ENCODE measurements at places on chromosomes 5 and 9.

DNA sequence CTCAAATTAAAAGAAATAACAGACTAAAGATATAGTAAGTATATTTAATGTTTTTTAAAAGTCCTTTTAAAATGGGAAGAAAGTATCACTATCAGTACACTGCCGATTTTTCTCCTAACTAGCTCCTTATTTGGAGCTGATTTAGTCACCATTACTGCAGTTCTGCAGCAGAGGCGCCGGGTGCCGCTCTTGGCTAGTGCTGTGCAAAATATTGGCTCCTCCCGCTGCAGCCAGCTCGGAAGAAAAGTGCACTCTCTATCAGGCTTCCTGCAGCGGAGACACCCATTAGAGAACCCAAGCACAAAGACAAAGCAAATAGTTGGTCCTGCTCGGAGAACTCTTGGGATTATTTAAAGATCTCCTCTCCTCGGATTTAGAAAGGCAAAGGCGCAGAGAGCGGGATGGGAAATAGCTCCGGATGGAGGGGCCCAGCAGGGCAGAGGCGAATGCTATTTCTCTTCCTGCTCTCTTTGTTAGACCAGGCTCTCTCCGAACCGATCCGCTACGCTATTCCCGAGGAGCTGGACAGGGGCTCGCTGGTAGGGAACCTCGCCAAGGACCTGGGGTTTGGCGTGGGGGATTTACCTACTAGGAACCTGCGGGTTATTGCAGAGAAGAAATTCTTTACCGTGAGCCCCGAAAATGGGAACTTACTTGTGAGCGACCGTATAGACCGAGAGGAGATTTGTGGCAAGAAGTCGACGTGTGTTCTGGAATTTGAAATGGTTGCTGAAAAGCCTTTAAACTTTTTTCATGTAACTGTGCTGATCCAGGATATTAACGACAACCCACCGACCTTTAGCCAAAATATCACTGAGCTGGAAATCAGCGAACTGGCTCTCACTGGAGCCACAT lies at the start of gene PCDHGB3:
PCDHGB3 (plus strand) TSS at position 249 of the 855 bp plus-strand sequence; CDS start at position 402, 153 bp downstream.
- DNase-seq: no peak

DNA sequence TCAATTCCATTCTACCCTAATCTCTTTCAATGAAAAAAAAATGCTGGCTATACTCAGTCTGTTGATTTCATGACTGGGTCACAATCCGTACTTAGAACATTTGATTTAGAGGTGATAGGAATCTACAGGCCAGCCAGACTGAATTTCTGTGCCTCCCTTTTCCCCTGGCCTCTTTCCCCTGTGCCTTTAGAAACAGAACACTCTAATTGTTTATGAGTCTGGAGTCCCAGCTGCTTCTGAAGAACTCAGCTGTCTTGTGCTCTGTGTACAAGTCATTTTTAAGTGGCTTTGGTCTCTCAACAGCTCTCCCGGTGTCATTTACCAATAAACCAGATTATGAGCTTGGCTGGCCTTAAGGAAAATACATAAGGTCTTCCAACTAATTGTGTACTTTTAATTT lies 94.1 kb upstream of the ITGA2 start:
- no peak for DNase-seq

GRCh38 chr5:93100976-93101375 lies 480.0 kb downstream of the NR2F1-AS1 start:
- DNase-seq: no peak

GRCh38 chr5:7395947-7396712 lies at the start of gene ADCY2:
Gene ADCY2 (plus strand): TSS chr5:7396138. CDS start chr5:7396297, 159 bp downstream.
- DNase-seq: no peak

DNA sequence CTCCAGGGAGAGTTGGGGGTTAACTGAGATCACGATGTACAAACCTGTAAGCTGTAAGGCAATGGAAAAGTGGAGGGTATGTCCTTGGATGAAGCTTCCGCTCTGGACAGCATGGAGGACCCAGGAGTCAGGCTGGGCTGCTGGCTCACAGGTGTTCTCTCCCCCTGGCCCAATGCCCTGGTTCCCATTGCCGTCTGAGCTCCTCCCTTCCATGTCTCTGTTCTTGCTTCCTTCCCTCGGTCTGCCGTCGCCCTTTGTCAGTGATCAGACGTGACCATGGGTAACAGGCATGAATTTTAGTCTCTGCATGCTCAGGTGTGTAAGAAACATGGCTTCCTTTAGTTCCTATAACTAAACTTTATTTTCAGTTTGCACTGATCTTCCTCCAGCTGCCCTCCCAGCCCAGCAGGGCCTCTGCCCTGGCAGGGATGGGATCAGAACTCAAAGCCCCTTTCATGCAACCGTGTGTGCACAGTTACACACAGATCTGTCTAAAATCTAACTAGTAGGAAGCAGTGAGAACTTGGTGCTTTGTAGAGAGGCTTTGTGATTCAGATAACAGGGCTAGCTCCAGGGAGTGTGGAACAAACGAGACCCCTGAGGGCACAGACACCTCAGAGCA lies 51.7 kb upstream of the KCNMB1 start:
- DNase-seq: no peak

GRCh38 chr5:170427672-170428236 lies 38.6 kb upstream of the KCNMB1 start:
- no peak for DNase-seq

GRCh38 chr5:154466671-154467070 lies 11.4 kb downstream of the HAND1 start:
- no peak for DNase-seq

GRCh38 chr9:71703172-71703872 lies 65.0 kb downstream of the CEMIP2 start:
- DNase-seq: no peak

- DNase-seq: no peak
Measured at GRCh38 chr5:177368869-177369644, 11.3 kb downstream of the RGS14 start.

DNA sequence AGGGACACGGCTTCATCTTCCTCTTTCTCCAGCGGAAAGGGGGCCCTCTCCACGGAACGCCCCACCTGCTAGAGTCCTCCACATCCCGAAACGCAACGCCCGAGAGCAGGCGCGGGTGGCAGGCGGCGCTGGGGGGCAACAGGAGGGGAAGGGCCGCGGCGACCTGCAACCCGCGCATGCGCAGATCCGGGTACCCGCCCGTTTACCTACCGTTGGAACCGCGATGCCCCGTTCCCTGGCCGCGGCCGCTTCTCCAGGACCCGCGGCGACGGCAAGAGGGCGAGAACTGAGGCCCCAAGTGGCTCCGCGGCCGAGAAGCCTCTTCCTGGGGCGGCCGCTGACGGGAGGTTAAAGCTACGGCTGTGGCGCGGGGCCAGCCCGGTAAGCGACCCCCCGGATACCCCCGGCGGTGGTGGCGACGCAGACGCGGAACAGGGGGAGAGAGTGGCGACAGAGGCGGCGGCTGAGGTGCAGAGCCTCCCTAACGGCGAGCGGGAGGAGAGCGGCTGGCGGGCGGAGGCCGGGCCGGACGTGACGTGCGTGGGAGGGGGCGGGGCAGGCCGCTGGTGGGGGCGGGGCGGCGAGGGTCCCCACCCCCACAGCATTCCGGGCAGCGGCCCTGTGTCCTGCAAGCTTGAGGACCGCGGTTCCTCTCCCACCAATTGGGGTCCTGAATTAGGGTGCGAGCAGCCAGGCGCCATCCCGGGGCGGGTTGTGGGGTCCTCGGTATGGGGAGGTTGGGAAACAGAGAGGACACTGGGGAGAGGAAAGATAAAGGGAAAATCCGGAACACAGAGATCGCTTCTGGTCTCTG lies at the start of gene FAM13B:
FAM13B (minus strand) TSS at position 508 of the 814 bp plus-strand sequence. CDS start 13,968 bp downstream, outside the sequence.
- peak; percentile 85 for DNase-seq

DNA sequence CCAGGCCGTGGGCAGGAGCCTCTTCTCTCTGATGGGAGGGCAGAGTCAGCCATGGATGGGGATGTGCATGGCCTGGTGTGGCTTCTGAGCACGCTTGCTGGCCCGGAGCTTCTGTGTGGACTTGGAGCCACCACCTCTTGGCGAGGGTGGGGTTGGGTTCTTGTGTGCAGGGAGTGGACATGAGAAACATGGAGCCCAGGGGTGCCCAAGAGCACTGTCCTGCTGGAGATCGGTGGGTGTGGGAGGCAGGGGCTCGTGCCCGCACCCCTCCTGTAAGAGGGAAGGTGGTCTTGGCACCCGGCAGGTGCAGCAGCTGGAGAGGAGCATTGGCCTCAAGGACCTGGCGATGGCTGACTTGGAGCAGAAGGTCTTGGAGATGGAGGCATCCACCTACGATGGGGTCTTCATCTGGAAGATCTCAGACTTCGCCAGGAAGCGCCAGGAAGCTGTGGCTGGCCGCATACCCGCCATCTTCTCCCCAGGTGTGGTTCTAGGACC lies 23.8 kb downstream of the FBXW5 start:
- DNase-seq: no peak

GRCh38 chr5:91182763-91183162 lies 200.4 kb downstream of the ARRDC3 start:
- DNase-seq: no peak

- no peak for DNase-seq
Measured at GRCh38 chr5:142441616-142442015, 116.8 kb upstream of the SPRY4 start.

DNA sequence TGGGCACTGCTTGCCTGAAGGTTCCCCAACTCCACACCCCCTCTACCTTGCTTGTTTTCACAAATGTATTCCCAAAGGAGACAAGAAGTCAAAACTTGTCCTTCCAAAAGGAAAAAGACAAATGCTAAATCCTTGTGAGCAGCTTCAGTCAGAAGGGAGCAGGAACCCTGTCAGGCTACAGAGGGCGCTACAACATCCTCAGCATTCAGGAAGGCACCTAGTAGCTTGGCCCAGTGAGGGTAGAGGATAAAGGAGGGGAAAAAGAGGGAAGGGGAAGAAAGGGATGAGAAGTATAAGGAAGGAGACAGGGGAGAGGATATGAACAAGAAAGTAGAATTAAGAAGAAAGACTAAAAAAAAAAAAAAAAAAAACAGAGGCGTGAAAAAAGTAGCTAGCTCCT lies 97.5 kb downstream of the MLLT3 start:
- no peak for DNase-seq

DNA sequence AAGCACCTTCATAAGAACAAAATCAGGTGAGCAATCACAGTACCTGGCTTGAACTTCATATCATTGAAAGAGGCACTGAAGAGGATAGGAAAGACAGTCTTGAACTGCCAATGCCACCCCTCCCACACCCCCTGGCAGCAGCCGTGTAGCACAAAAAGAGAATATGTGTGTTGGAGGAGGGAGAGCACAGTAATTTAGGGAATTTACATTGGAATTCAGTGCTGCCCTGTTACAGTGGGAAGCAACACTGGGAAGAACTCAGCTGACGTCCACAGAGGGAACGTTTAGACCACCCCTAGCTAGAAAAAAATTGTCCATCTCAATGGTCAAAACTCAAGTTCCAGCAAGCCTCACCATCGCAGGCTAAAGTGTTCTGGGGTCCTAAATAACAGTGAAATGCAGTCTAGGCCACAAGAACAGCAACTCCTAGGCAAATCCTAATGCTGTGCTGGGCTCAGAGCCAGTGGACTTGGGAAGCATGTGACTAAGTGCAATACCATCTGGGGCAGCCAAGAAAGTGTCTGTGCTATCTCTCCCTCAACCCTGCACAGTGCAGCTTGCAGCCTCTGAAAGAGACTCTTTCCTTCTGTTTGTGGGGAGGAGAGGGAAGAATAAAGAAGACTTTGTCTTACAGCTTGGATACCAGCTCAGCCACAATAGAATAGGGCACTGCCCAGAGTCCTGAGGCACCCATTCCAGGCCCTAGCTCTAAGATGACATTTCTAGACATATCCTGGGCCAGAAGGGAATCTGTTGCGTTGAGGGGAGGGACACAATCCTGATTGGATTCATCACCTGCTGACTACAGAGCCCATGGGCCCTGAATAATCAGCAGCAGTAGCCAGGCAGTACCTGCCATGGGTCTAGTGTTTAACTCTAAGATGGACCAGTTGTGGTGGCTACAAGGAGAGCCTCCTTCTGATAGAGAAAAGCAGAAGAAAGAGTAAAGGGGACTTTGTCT lies 62.1 kb upstream of the VLDLR start:
- DNase-seq: no peak

DNA sequence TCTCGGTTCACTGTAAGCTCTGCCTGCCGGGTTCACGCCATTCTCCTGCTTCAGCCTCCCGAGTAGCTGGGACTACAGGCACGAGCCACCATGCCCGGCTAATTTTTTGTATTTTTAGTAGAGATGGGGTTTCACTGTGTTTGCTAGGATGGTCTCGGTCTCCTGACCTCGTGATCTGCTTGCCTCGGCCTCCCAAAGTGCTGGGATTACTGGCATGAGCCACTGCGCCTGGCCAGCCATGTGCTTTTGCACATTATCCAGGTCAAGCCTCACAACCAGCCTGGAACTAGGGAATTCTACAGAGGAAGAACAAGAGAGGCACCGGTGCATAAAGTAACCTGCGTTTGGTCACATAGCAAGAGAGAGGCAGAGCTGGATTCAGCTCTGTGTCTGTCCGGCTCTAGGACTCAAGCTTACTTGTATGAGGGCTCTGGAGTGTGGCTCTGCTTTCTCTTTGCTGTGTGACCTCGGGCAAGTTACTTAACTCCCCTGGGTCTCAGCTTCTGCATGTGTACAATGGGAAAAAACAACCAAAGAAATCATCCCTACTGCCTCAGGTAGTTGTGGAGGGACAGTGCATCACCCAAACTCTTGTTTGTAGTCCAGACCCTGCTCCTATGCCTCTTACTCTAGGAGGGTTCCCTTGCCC lies 6.3 kb downstream of the FGF18 start:
- DNase-seq: no peak

Data from activated naive CD8-positive, alpha-beta T cell treated with anti-CD3 and anti-CD28 coated beads for 36 hours (primary cell).